HCT116 (cell line): ENCODE measurements at places on chromosomes 5 and 9.

- no peaks in the 10 kb centered on the region for H3K36me3 ChIP-seq
- no peak overlapping the region for H3K4me3 ChIP-seq
- H3K27me3 ChIP-seq = peaks cover 4% of the 10 kb centered on the region; the same call in 1 of the 2 replicates
- H3K27ac ChIP-seq = no peak overlapping the region
Observed at GRCh38 chr9:121883281-121884056, 209.6 kb downstream of the TTLL11 start.

GRCh38 chr5:16666130-16666882 lies 49.5 kb upstream of the RETREG1 start:
- DNase-seq = no peak
- no peak overlapping the region for H3K4me3 ChIP-seq

DNA sequence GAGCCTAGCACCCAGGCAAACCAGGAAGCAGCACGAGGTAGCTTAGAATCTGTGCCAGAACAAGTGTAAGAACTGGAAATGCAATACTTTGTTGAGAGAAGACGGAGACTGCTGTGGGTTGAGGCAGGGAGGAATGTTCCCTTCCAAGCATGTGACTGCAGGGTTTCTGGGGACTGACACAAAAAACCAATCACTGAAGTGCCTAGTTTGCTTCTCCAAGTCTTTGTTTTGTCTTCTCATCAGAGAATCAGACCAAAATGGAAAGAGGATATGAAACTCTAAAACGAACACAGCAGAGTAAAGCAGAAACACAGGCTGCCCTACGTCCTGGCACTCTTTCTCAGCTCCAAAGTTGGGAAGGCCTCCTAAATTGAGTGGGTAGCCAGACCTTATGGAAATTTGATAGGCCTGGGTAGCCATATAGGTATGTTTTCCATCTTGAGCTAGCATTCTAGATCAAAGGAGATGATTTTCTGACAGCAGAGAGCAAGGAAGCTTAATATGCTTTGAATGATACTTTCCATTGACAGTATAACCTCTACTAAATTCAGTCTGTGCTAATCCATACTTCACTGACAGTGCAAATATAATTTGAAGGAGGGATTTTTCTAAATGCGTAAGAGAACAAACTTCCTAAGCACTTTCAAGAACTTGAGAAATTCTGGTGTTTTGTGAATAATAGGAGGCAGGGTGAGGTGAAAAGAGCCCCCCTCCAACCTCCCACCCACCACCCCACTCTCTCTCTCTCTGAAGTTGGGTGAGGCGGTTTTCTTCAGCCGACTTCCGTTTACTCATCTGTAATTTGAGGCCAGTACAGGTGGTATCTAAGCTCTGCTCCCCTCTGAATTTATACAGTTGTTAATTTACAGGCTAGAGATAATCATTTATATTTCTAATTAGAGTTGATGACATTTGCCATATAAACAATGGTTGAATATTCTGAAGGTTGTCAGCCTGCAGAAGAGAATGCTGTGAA lies 5.5 kb downstream of the ADRB2 start:
- H3K4me1 ChIP-seq = peaks cover under 1% of the 10 kb centered on the region; the same call in 1 of the 2 replicates
- no peak overlapping the region for H3K4me3 ChIP-seq
- no peaks in the 10 kb centered on the region; the same call in 1 of the 2 replicates for H3K27me3 ChIP-seq
- no peaks in the 10 kb centered on the region for H3K36me3 ChIP-seq
- no peak overlapping the region for H3K27ac ChIP-seq

DNA sequence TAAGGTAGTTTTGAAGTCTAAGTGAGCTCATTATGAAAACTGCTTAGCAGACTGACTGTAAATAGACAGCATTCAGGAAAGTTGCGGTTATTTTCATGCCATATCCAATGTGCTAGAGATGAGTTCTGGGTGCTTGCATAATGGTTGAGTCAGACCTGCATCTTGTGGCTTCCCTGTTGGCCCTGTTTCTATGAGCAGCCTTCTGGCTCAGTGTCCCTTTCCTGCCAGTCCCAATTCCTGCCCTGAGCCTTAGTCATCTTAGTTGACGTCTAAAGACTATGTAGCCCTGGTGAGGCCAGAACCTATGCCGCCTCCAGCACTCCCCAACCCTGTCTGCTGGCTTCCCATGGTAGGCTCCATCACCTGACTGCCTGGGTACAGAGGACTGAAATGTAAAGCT lies 76.3 kb upstream of the TNFSF8 start:
- H3K4me1 ChIP-seq = no peaks in the 10 kb centered on the region
- no peak overlapping the region for H3K4me3 ChIP-seq
- no peaks in the 10 kb centered on the region for H3K36me3 ChIP-seq
- DNase-seq = no peak
- peaks cover 49% of the 10 kb centered on the region for H3K27me3 ChIP-seq
- no peak overlapping the region for H3K27ac ChIP-seq

DNA sequence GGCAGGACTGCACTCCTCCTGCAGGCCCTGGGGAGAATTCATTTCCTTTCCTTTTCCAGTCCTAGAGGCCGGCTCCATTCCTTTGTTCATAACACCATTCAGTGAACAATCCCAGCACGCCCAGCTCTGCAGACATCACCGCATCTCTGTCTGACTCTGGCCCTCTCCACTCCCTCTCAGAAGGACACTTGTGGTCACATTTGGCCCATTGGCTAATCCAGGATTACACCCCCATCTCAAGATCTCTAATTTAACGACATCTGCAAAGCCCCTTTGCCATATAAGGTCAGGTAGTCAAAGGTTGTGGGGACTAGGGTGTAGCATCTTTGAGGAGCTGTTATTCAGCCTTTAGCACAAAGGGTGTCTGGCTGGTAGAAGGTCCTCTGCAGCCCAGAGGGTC lies 185.0 kb upstream of the DAP start:
- H3K27me3 ChIP-seq = peaks cover 57% of the 10 kb centered on the region
- H3K36me3 ChIP-seq = no peaks in the 10 kb centered on the region
- H3K4me3 ChIP-seq = no peak overlapping the region
- DNase-seq = no peak

DNA sequence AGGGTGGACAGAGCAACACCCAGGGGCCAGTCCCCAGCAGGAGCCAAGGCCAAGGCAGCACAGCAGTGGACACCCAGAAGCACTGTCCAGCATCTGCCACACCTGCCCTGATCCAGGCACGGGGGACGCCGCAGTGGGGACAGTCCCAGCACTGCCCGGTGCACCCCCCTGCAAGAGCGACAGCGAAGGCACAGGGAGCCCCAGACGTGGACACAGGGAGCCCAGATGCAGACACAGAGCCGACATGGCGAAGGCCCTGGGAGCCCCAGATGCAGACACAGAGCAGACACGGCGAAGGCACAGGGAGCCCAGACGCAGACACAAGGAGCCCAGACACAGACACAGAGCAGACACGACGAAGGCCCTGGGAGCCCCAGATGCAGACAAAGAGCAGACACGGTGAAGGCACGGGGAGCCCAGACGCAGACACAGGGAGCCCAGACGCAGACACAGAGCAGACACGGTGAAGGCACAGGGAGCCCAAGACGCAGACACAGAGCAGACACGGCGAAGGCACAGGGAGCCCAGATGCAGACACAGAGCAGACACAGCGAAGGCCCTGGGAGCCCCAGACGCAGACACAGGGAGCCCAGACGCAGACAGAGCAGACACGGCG lies 4.3 kb downstream of the ANAPC2 start:
- H3K4me3 ChIP-seq = no peak overlapping the region
- peaks cover 8% of the 10 kb centered on the region; the same call in 1 of the 2 replicates for H3K4me1 ChIP-seq
- no peak overlapping the region for H3K27ac ChIP-seq
- no peak for DNase-seq

DNA sequence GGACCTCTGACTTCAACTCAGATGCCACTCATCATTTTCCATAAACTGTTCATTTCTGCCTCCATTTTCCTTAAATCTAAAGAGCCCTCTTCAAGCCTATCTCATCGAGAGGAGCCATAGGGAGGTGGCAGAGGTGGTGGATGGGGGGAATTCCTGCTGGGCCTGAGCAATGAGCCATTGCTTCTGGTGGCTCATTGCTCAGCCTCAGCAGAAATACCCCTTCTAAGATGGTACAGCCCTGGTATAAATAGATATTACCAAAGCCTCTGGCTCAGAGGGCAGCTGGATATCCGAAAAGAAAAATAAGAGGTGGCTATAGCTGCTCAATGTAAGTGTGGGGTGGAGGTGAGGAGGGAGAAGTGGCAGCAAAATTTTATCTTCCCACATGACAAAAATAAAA lies 313.5 kb downstream of the CAAP1 start:
- no peaks in the 10 kb centered on the region for H3K27me3 ChIP-seq
- H3K27ac ChIP-seq = no peak overlapping the region
- no peak for DNase-seq
- no peaks in the 10 kb centered on the region for H3K4me1 ChIP-seq
- no peaks in the 10 kb centered on the region for H3K36me3 ChIP-seq

DNA sequence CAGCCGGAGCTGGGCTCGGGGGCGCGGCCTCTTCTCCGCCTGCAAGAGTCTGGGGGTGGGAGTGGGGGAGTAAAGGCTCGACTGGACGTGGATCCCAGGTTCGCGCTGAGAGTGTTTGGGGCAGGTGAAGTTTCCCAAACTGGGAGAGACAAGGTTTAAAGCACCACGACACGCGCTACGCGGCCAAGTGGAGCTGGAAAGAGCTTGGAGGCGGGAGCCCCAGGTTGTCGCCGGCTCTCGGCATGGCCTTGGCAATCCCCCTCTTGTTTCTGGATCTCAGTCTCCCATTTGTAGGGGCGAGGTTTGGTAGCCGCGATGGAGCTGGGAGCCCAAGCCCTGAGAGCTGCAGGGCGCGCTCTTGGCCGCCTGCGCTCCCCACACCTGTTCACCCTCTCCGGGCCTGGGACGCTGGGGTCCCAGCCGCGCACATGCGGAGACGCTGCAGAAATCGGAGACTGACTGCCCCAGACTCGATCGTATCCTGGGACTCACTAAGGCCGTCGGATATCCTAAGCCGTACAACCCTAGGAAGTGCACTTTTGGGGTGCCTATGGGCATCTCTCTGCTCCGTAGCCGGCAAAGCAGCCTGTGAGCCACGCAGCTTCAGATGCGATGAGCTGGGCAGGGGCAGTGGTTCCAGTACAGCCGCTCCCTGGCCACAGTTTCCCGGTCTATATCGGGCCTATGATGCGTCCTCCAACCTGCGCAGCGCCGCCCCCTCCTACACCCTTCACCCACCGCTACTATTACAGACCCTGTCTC lies 937 bp downstream of the TMOD1 start:
- no peaks in the 10 kb centered on the region for H3K36me3 ChIP-seq
- H3K4me3 ChIP-seq = peak overlapping the region; percentile 70
- no peak overlapping the region; the same call in 1 of the 2 replicates for H3K27ac ChIP-seq
- H3K4me1 ChIP-seq = no peaks in the 10 kb centered on the region

- H3K4me3 ChIP-seq = no peak overlapping the region
- no peaks in the 10 kb centered on the region for H3K4me1 ChIP-seq
- no peaks in the 10 kb centered on the region for H3K27me3 ChIP-seq
- H3K36me3 ChIP-seq = no peaks in the 10 kb centered on the region
- H3K27ac ChIP-seq = no peak overlapping the region
Observed at GRCh38 chr9:1729631-1730030, 285.5 kb upstream of the SMARCA2 start.

GRCh38 chr5:172667786-172668593 lies 26.9 kb downstream of the NEURL1B start:
- no peak overlapping the region for H3K4me3 ChIP-seq
- no peaks in the 10 kb centered on the region for H3K36me3 ChIP-seq
- no peak for DNase-seq
- no peaks in the 10 kb centered on the region for H3K27me3 ChIP-seq
- H3K4me1 ChIP-seq = no peaks in the 10 kb centered on the region
- no peak overlapping the region for H3K27ac ChIP-seq

DNA sequence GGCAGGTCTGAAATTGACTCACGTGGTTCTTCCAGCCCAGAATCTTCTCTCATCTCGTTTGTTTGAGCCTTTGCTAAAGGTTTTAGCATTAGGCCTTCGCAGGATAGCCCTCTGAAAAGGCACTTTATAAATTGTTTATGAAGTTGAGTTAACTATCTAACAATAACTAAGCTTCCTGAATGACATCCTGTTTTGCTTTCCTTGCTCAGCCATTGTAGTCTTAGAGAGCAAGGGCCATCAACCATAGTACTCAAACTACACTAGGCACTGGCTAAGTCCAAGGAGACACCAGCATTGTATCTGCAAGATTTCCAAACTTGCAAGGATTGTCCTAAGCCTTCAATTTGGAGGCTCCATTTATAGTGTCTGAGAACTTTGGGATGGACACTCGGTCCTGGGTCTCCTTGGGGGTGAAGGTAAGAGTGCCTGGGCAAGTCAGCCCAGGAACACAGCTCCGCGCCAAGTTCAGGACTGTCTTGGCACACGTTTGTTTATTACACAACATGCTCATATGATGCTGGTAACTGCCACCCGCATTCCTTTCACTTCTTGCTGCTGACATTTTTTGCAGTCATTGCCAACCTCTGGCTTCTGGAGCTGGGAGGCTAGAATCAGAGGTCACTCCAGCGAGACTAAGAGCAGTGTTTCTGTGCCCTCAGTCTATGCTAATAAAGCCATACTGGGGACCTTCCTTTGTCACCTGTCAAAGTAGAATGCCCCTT lies 151.1 kb downstream of the ESM1 start:
- H3K4me1 ChIP-seq = no peaks in the 10 kb centered on the region
- no peak overlapping the region for H3K27ac ChIP-seq
- no peak overlapping the region for H3K4me3 ChIP-seq
- peaks cover 9% of the 10 kb centered on the region; the same call in 1 of the 2 replicates for H3K27me3 ChIP-seq

DNA sequence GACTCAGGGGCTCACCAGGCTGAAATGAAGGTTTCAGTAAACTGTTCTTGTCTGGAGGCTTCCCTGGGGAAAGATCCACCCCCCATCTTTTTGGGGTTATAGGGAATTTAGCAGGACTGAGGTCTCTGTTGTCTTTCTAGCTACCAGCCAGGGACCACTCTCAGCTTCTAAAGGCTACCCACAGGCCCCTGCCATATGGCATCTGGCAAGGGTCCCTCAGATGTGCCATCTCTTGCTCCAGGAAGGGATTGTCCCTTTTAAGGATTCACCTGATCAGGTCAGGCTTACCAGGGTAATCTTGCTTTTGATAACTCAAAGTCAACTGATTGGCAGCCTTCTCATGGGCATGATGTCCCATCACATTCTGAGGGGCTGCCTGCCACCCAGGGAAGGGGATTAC lies 65.0 kb downstream of the NSUN2 start:
- H3K27me3 ChIP-seq = peaks cover 22% of the 10 kb centered on the region
- no peak for DNase-seq
- H3K27ac ChIP-seq = no peak overlapping the region
- H3K4me1 ChIP-seq = no peaks in the 10 kb centered on the region

- H3K27me3 ChIP-seq = peaks cover 4% of the 10 kb centered on the region; the same call in 1 of the 2 replicates
- H3K4me3 ChIP-seq = no peak overlapping the region
- no peaks in the 10 kb centered on the region for H3K4me1 ChIP-seq
- no peaks in the 10 kb centered on the region for H3K36me3 ChIP-seq
- H3K27ac ChIP-seq = no peak overlapping the region
Observed at GRCh38 chr9:16458696-16459420, 411.6 kb downstream of the BNC2 start.

DNA sequence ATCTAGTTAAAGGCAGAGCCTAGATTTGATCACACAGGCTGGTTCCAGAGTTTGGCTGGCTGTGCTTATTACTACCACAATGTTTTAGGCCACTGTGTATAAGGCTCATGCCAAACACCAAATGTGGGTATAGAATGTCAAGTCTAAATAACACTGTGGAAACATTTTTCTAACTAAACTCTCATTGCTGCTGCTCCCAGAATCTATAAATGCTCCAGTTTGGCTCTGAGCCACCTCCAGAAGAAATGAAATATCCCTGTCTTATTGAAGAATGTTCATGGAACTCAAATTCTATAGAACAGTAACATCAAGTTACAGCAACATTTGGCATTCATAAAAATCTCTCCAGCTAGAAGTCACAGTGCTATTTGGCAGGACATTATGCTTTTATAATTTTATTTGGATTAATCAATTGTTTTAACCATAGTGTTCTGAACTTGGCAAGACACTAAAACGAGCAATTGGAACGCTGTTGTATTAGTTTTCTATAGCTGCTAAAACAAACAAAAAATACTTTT lies 178.1 kb upstream of the COX7C start:
- no peaks in the 10 kb centered on the region for H3K27me3 ChIP-seq
- no peaks in the 10 kb centered on the region for H3K4me1 ChIP-seq
- no peak for DNase-seq
- H3K27ac ChIP-seq = no peak overlapping the region
- no peaks in the 10 kb centered on the region for H3K36me3 ChIP-seq
